Stimulated activated CD4-positive, alpha-beta T cell treated with anti-CD3 and anti-CD28 coated beads, TNF-alpha, amount 100 ng/mL, for 24 hours (primary cell): ENCODE measurements at places on chromosomes 2 and 18.

DNA sequence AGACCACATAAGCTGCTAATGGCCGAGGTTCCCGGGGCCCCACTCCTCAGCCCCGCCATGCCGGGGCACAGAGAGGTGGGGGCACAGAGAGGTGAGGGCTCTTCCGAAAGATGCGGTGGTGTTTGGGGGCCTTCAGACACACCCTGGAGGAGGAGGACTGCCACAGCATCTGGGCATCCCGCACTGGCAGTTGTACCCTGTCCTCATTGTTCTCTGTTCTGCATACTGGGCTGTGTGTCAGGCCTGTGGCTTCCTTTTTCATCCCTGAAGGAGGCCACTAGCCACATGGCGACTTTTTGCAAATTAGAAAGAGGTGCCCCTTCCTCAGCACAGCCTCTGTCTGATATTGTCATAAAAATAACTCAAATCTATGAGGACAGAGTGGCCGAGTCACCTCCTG is 150.1 kb downstream of the CTIF start:
- DNase-seq = no peak

DNA sequence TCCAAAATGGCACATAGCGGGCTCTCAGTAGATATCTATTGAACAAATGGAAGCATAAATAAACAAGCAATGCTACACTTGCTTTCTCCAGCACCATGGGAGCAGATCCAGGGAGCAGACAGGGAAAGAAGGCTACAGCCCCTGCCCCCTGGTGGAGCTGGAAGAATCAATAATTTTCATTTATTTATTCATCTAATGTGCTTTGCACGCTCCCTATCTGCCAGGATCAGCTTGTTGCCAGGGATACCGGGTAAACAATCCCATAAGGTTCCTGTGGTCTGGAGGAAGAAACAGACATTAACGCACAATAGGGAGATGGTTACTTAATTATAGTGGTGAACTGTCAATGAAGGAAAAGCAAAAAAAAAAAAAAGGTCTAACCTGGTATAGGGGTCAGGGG is 40.1 kb upstream of the CLASP1 start:
- no peak for DNase-seq

GRCh38 chr18:51522821-51523220 is 325.3 kb upstream of the MEX3C start:
- DNase-seq = no peak

- DNase-seq = no peak
Observed at GRCh38 chr2:136323195-136323594, 205.2 kb upstream of the CXCR4 start.

GRCh38 chr2:215839816-215840215 is 173.5 kb downstream of the MREG start:
- DNase-seq = no peak

- no peak for DNase-seq
Observed at GRCh38 chr18:39223283-39223682, 1657.7 kb upstream of the CELF4 start.

DNA sequence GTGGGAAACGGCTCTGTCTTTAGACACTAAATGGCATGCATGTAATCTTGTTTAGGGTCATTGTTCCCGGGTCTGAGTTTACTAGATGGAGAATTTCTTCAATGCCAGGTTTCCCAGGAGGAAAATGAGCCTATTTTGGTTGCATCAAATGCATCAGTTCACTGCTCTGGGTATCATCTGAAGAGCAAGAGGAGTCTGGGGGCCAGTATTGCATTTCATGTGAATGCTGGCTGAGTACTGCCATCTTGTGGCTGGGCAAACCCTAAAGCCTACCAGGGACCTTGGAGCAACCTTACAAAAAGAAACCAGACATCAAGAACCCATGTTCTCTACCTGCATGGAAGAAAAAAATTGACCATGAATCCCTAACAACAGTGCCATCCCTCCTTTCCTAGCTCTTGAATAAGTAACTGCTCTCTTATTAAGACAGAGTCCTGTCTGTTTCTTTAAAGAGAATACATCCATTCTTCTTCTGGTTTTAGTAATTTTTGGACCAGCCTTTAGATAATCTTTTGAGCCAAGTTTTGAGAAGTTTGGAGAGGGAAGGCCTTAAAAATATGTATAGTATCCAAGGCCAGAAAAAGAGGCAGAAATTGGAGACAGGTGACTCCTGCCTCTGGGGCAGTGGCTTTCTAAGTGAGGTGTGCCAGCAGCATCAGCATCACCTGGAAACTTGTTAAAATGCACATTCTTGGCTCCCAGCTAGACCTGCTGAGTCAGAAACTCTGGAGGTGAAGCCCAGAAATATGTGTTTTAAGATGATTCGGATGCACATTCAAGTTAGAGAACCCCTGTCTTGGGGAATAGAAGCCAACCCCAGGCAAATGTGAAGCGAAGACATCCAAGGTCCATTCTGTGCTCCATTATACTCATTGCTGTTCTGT is 261.0 kb upstream of the CXCR4 start:
- peak; percentile 69 for DNase-seq

GRCh38 chr2:201964631-201965206 is 68.9 kb upstream of the FZD7 start:
- DNase-seq = peak; percentile 7

GRCh38 chr2:1607971-1608688 is 136.2 kb downstream of the PXDN start:
- DNase-seq = no peak

GRCh38 chr2:56185101-56185581 is 1.4 kb downstream of the CCDC85A start:
- no peak for DNase-seq

DNA sequence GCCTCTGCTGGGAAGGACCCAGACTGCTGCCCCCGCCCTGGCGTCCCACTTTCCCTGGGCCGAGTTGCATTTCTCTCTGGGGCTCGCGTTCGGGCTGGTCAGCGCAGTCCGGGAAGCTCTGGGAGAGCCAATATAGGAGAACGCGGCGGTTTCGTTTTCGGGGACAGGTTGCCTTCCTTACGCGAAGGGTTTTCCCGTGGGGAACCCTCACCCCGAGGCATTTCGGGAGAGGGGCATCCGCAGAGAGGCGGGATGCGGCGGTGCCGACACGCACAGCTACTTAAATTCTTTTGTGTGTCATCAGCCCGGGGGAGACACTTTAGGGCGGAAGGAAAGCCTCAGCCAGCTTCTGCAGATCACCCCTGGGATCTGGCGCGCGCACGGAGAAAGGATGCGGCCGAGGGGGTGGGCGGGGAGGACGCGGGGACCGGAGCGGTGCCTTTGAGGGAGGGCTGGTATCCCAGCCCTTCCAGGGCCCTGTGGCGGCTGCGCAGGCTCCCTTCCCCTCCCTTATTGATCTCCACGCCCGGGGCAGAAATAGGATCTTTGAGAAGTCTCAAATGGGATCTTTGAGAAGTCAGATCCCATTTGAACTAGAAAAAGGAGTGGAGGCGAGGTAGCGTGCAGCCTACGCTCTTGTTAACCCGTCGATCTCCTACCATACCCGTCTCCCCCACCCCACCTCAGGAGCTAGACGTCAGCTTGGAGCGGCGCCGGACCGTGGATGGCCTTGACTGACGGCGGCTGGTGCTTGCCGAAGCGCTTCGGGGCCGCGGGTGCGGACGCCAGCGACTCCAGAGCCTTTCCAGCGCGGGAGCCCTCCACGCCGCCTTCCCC is 1.2 kb downstream of the GATA6 start:
- DNase-seq = no peak

DNA sequence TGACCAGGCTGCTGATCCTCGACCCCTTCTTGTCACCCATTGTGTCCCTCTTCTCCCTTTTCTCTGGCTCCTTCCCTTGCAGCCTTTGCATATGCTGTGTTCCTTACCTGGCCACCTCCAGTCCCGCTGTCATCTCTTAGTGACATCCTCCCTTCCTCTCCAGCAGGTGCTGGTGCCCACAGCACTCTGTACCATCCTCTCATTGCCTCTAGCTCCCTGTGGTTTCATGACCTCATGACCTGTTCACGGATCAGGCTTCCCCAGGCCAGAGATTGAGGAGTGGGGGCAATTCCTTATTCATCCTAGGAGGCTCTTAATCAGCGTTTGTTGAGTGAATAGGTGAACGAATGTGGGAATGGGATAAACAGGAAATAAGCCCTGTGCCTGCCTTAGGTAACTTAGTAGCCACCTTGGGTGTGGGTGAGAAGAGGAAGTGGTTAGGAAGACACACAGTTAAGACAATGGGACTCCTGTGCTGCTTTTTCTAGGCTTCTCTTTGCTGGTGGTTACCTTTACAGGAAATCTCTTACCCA is 35.5 kb downstream of the ITGA6 start:
- DNase-seq = no peak

GRCh38 chr18:35409911-35410310 is 32.8 kb upstream of the ZNF396 start:
- DNase-seq = no peak

- no peak for DNase-seq
Observed at GRCh38 chr2:62307469-62308389, 111.8 kb downstream of the B3GNT2 start.

DNA sequence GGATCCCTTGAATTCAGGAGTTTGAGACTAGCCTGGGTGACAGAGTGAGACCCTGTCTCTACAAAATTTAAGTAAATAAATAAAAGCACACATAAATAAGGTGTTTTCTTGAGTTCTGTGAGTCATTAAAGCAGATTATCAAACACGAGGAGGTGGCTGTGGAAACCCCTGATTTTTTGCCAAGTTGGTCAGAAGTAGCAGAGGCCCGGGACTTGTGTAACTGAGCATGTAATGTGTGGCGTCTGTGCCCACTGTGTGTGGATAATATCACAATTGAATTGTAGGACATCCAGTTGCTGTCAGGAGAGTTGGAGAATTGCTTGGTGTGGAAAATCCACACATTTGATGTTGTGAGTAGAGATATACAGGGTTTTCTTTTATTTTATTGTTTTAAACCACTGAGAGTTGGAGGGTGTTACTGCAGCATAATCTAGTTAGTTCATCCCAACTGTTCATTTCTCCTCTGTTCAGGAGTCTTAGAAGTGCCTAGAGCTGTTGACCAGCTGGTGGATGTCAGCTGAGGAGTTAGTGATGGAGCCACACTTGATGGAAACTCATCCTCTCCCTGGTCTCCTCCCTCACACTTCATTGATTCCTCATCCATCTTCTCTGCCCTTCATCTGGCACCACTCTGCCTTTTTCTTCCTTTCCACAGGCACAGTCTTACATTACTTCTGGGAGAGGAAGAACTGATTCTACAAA is 45.9 kb upstream of the RHOB start:
- no peak for DNase-seq

DNA sequence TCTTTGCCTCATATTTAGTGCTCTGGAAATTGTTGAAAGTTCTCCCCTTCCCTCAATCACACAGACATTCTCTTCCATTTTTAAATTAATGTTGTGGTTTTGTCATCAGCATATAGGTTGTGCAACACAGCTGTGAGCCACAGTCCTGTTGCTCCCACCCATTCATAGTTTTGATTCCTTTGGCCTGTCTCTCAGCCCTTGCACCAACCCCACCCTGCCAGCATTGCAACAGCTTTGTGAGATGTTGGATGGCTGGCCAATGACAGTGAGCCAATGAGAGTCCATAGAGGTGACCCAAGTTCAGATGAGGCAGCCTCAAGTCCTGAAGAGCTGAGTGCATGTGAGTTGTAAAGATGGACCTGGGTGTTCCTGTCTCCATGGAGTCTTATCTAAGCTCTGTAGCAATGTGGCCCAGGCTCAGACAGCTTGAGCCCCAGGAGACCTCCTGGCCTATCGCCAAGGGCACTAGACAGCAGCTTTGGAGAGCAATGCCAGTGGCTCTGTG is 775.5 kb downstream of the RNF144A start:
- DNase-seq = no peak

- DNase-seq = no peak
Observed at GRCh38 chr2:17959833-17960232, 81.4 kb downstream of the KCNS3 start.

DNA sequence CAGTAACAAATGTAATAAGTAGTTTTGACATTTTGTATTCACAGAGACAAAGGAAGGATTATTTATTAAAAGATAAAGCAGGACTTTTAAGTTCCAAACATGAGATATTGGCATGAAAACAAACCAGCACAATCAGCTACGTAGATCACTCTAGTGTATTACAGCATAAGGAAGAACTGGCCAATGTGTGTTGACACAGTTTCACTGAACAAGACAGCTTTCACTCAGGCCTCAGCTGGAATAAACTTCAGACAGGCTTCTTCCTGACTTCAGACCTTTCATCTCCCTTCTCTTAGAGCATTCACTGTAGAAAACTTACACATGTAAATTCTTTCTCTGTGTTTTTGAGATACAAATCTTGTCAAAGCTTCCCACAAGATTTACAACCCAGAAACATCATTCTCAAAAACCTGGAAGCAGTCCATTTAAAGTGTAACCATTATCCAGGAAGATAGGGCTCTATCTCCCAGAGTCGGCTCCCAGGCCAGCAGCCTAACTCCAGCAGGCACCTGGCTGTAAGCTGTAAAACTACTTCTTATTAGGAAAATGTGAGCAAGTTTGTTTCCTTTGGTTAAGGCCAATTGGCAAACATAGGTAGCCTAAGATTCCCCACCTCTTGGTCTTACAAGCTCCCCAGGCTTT is 768.3 kb upstream of the CDH7 start:
- no peak for DNase-seq
